Ecto neural progenitor cell (in vitro differentiated cells): ENCODE measurements at places on chromosomes 12 and 14.

DNA sequence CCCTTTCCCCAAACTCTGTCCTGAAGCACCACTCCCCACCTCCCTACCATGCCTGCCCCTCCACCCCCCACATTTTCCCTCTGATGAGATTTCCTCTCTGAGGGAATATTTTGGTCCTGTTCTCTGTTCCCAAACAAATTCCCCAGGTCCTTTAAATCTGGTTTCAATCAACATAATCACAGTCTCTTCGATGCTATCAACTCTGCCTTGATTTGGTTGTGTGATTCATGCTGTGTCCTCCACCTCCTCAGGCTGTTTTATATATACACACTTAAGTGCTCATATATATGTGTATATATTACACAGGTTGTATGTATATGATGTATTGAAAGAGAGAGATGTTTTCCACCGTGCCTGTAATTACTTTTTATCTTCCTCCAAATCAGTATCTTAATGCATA lies 36.0 kb downstream of the NTF3 start:
- no peak for DNase-seq

- DNase-seq = no peak
Measured at GRCh38 chr14:23613242-23614070, 22.7 kb upstream of the DHRS2 start.

GRCh38 chr12:57385586-57385985 lies 45.3 kb downstream of the R3HDM2 start:
- no peak for DNase-seq

GRCh38 chr12:74647256-74647655 lies 109.6 kb downstream of the ATXN7L3B start:
- DNase-seq = no peak

DNA sequence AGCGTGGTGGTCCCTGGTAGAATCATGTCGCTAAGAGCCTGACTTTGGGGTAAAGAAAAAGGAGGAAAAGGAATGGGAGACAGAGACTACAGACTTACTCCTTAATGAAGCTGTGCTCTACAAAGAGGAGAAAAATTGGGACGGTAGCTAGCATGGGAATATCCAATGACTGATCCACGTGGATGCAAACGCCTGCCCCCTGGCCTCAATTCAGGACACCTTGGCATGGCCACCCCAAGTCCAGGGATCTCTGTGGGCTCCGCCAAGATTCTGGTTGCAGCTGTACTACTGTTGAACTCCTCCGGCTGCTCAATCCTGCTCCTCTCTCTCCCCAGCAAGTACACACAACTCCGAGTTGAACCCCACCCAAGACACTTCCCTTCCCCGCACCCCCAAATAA lies 70.5 kb upstream of the DIO3 start:
- peak; percentile 25 for DNase-seq

- DNase-seq = no peak
Measured at GRCh38 chr12:101186291-101186690, 23.7 kb downstream of the SLC5A8 start.

- no peak for DNase-seq
Measured at GRCh38 chr14:53979747-53980642, 23.4 kb upstream of the BMP4 start.

DNA sequence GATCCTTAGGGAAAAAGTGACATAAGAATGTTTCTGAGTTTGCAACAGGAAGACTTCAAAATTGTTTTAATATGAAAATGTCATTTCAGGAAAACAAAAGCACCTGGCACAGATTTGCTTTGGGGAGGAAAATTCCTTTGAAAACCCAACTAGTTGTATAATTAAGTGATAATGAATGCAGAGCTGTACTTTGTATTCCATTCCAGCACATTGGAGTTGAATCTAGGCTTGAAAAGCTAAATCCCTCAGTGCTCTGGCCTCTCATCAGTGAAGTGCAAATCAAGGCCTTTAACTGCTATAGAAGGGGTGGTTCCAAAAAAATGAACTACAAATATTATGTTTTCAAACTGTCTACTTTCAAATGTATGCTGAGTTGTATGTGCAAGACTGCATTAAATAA lies 19.6 kb upstream of the C12orf42 start:
- DNase-seq = no peak

DNA sequence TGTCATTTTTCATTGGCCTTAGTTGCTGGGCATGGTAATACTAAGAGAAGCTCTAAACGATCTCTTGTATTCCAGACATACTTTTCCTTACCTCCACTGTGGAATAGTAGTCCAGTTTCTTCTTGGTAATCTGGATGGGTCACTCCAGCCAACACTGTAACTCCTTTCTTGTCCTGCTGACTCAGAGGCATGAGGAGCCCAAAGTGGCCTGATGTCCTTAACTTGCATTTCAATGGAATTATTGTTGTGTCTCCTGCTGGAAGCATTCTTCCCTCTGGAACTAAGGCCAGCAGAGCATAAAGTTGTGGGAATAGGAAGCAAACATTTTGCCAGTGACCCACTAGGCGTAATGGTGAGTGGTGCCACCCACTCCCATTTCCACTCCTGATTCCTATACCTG lies 33.1 kb downstream of the DAAM1 start:
- no peak for DNase-seq

GRCh38 chr12:89954259-89954658 lies 245.6 kb upstream of the ATP2B1 start:
- no peak for DNase-seq

DNA sequence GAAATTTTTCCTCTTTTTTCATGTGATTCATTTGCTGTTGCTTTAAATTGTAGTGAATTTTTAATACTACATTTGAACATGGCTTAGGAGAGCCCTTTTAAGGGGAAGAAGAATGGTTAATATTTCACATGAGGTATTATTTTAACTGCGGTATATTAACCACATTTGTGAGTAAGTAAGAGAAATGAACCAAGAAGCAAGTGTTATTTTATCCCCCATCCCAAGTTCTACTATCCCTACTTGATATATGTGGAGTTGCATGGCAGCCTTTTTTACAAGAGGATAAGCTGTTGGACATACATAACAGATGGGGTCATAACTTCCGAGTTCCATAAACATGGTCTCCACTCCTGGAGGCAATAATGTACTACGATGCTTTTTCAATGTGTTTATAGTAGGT lies 623.3 kb downstream of the LRFN5 start:
- DNase-seq = no peak

GRCh38 chr14:58772794-58773620 lies 135.2 kb downstream of the DACT1 start:
- DNase-seq = peak; percentile 63

GRCh38 chr14:35117112-35117511 lies 4.7 kb downstream of the PPP2R3C start:
- no peak for DNase-seq

DNA sequence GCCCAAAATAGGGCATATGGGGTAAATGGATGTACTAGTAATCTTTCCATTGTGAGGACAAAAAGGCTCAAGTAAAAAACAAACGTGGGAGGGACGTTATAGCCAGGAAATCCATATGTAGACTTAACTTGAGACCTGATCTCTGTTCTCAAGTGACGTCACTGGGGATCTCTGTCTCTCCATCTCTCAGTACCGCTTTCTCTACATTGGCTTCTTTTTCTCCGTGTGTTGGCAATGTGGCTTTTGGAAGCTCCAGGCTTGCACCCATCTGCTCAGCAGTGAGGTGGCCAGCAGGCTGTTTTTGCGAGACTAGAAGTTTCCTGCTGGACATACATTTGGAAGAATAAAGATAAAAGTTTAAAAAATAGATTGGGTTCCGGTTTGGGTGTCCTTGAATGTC lies 66.0 kb upstream of the NRXN3 start:
- no peak for DNase-seq

- peak; percentile 90 for DNase-seq
Measured at GRCh38 chr12:110403976-110404682, 621 bp upstream of the ANAPC7 start.

DNA sequence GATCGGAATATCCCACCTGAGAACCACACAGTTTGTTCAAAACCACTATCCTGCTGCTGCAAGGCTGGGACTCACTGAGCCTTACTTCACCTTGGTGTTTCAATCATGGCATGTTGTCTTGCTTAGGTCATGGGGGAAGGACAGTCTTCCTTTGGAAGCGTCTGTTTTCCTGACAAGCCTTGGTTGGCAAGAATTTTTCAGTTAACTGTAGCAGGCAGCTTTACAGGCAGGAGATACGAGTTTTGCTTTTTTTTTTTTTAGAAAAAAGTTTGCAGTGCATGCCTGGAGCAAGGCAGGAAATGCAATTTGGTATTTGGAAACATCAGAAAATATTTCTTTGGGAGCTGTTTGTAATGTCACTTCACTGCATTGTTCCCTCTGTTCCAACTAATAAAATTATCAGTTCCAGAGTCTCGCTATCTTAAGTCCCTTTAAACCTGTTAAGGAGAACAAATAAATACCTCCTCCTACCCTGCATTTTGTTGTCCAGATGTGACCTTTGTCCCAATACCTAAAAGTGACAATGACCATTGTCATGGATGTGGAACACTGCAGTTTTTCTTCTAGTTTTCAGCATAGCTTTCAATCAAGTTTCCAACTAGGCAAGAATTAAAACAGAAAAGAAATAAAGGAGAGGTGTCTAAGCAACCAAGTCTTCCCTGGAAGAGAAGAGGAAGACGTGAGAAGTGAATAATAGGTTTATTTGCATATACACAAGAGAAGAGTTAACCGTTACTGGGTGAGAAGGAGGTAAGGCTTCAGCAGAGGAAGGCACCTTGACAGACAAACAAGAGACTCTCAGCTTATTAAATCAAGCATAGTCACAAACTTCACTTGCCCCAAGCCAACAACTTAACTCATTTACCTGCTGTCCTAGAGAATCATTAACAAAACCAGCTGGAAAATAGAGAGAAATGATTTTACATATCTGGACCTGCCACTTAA lies 71.4 kb upstream of the ACTN1 start:
- no peak for DNase-seq

DNA sequence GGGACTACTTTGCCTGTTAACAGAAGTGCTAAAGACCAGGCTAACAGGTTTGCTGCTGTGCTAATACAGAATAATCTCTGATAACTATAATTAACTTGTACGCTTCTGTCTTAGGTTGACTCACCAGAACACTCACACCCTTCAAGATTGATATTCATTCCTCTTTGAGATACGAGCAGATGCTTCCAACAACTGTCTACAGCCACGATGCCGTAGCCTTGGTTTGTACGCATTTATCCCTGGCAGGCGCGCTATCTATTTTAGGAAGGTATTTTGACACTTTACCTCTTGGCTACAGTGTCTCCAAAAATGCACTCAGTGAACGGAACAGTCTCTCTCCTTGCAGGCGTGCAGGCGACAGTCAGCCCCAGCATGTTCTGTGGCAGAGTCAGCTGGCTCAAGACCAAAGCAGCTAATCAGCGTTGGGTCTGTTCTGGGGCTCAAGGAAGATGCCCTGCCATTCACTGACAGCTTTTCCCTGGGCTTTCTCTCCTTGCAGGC lies 146.4 kb upstream of the PRICKLE1 start:
- DNase-seq = no peak

- DNase-seq = no peak
Measured at GRCh38 chr12:91575630-91576029, 393.0 kb upstream of the DCN start.

GRCh38 chr12:66538970-66539369 lies 139.9 kb downstream of the GRIP1 start:
- no peak for DNase-seq
